Activated CD8-positive, alpha-beta memory T cell treated with anti-CD3 and anti-CD28 coated beads, Interleukin-2, amount 10 ng/mL, durations not matched to agents 7 days and 5 days (primary cell): ENCODE measurements at places on chromosomes 4 and X.

DNA sequence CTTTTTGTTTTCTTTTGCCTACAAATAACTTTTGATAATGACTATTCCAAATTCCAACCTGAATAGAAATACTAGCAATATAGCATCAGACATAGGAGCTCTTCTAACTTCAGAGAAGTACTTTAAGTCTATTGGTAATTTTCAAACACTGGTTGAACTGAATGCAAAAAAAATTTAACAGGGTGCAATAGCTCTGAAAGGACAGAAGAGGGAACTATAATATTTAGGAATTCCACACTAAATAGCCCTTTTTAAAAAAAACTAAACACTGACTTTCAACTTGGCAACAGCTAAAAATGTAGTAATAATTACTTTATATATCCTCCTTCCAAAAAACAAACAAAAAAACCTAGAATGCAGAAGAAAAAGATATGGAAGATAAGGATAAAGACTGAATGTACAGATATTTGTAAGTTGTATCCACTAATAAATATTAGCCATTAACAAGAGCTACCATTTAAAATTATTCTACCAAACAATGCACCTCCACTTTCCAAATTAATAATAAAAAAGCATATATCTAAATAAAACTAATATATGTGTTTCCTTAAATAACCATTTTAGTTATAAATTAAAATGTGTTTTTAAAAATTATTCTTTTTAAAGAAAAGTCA is 81.4 kb downstream of the FBXW7 start:
- no peaks in the 10 kb centered on the region for H3K27me3 ChIP-seq
- H3K27ac ChIP-seq: no peak overlapping the region
- H3K36me3 ChIP-seq: peaks cover 4% of the 10 kb centered on the region
- no peak overlapping the region for H3K4me3 ChIP-seq
- peaks cover 37% of the 10 kb centered on the region for H3K4me1 ChIP-seq
- DNase-seq: no peak

GRCh38 chr4:2080429-2081300 is 21.5 kb downstream of the NAT8L start:
- H3K27ac ChIP-seq: no peak overlapping the region
- H3K4me3 ChIP-seq: no peak overlapping the region
- H3K4me1 ChIP-seq: no peaks in the 10 kb centered on the region
- DNase-seq: no peak

DNA sequence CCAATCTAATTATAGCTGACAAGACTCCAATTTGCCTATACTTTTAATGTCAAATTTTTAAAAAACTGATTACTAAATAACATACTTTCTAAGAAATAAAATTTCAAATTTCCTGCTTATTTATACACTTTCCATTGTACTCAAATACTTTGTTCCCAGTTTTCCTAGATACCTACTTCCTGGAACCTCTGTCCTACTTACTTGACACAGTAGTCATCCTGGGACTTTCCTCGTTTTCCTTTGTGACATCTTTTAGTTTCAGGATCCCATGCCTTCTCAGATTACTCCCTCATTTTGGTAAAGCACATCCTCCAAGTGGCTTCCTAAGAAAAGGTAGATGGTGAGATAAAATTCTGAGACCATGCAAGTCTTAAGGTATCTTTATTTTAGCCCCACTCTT is 13.3 kb upstream of the FAM184B start:
- no peak overlapping the region for H3K27ac ChIP-seq
- H3K4me3 ChIP-seq: no peak overlapping the region
- H3K27me3 ChIP-seq: no peaks in the 10 kb centered on the region
- DNase-seq: no peak

- H3K36me3 ChIP-seq: no peaks in the 10 kb centered on the region
- H3K4me3 ChIP-seq: no peak overlapping the region
- no peak for DNase-seq
- no peak overlapping the region for H3K27ac ChIP-seq
- no peaks in the 10 kb centered on the region for H3K4me1 ChIP-seq
Observed at GRCh38 chr4:150211799-150212445, 133.7 kb downstream of the DCLK2 start.

- no peaks in the 10 kb centered on the region for H3K4me1 ChIP-seq
- H3K36me3 ChIP-seq: no peaks in the 10 kb centered on the region
- no peaks in the 10 kb centered on the region for H3K27me3 ChIP-seq
Observed at GRCh38 chr4:14837860-14838259, 164.4 kb upstream of the CPEB2 start.

DNA sequence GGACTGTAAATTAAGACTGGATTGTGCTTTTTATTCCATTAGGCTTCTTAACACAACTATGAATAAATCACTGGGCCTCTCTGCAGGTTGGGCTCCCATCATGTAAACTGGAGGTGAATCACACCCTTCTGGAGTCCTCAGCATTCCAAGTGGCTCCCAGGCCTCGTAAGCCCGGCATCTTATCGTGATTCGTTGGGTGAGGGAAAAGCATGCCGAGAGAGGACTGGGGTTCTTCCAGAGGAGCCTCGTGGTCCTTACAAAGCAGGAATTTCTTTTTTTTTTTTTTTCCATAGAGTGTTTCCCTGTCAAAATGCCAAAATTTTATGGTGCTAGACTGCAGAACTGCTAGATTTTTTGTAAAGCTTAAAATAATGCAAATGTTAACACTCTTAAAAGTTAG is 20.0 kb downstream of the CLDN22 start:
- DNase-seq: no peak
- peaks cover 11% of the 10 kb centered on the region for H3K27me3 ChIP-seq
- H3K27ac ChIP-seq: no peak overlapping the region
- peaks cover 3% of the 10 kb centered on the region for H3K4me1 ChIP-seq
- no peaks in the 10 kb centered on the region for H3K36me3 ChIP-seq

DNA sequence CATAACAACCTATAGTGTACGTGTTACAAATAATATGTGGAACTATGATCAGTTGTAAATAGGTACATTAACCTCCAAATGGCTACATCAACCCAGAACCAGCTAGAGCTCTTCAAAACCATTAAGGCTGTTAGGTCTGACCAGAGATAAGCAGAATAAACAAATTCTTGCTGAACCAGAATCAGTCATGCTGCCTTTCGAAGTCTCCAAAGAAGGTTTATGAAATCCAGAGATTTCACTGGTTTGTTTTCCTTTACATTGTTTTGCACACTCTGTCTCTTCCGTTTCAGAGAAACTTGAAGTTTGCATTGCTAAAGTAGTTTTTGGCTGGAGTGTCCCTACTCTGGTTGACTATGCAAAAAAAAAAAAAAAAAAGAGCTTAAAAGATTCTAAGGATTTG is 177.3 kb upstream of the SLIT2 start:
- H3K27me3 ChIP-seq: no peaks in the 10 kb centered on the region
- DNase-seq: no peak
- no peak overlapping the region for H3K27ac ChIP-seq
- H3K36me3 ChIP-seq: no peaks in the 10 kb centered on the region

GRCh38 chrX:109902665-109903064 is 100.2 kb upstream of the TMEM164 start:
- H3K4me1 ChIP-seq: no peaks in the 10 kb centered on the region
- no peak overlapping the region for H3K27ac ChIP-seq
- H3K4me3 ChIP-seq: no peak overlapping the region

GRCh38 chr4:145440292-145441007 is 41.2 kb upstream of the SMAD1 start:
- no peaks in the 10 kb centered on the region for H3K36me3 ChIP-seq
- no peak overlapping the region for H3K4me3 ChIP-seq
- no peak for DNase-seq
- H3K4me1 ChIP-seq: no peaks in the 10 kb centered on the region
- H3K27ac ChIP-seq: no peak overlapping the region
- no peaks in the 10 kb centered on the region for H3K27me3 ChIP-seq

DNA sequence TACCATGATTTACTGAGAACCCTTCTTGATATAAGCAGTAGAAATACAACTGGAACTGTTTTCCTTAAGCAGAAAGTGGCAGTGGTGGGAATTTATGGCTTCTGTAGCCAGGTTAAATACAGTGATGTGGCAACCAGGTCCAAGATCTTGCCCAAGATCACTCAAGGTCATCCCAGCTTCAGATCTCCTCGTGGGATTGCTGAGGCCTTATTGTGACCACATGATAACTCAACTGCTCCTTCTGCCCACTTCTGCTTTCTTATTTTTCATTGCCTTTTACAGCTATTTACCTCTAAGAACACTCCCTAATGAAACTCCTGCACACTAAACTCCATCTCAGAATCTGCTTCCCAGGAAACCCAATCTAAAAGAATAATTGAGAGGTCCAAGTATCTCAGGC is 12.4 kb upstream of the CYBB start:
- H3K4me1 ChIP-seq: peaks cover 12% of the 10 kb centered on the region
- H3K36me3 ChIP-seq: no peaks in the 10 kb centered on the region
- DNase-seq: no peak
- H3K27ac ChIP-seq: no peak overlapping the region
- no peak overlapping the region for H3K4me3 ChIP-seq
- H3K27me3 ChIP-seq: no peaks in the 10 kb centered on the region

GRCh38 chrX:120200851-120201250 is 42.4 kb downstream of the RHOXF2 start:
- peaks cover 8% of the 10 kb centered on the region for H3K4me1 ChIP-seq
- H3K27ac ChIP-seq: no peak overlapping the region
- no peaks in the 10 kb centered on the region for H3K36me3 ChIP-seq
- no peaks in the 10 kb centered on the region for H3K27me3 ChIP-seq
- H3K4me3 ChIP-seq: no peak overlapping the region

- H3K36me3 ChIP-seq: peaks cover 8% of the 10 kb centered on the region
- H3K27ac ChIP-seq: no peak overlapping the region
- DNase-seq: no peak
- H3K4me3 ChIP-seq: no peak overlapping the region
- no peaks in the 10 kb centered on the region for H3K4me1 ChIP-seq
Observed at GRCh38 chr4:110134269-110134869, 64.0 kb downstream of the ELOVL6 start.

DNA sequence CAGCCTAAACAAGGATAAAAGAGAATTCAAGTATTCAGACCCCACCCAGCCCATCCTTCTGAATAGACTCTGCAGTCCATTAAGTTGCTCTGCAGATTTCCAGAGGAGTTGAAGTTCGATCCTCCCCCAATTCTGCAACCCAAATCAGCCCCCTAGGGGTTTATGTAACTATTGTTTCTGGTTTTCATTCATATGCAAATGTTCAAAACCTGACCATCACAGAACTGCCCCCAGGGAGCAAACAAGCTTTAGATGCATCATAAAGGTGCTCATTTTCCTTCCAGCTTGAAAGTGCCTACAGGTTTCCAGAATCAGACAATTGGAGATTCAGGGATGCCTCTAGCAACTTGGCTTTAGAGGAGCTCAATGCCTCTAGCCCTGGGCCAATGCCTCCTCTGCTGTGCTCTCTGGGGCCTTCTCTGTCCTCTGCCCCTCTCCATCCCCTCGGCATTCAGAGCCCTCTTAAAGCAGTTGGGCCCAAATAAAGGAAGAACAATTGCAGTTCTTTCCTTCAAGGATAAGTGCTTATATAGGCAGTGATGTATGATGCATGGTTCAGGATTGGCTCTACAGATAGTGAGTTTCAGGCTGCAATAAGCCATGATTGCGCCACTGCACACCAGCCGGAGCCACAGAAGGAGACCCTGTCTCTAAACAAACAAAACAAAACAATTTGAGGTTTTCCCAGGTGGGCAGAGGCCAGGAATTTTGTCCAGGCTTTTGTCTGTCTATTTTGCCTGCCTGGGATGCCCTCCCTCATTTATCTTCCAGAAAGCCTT is 23.5 kb upstream of the SPINK2 start:
- no peak overlapping the region for H3K4me3 ChIP-seq
- H3K36me3 ChIP-seq: no peaks in the 10 kb centered on the region
- no peak overlapping the region for H3K27ac ChIP-seq
- H3K27me3 ChIP-seq: no peaks in the 10 kb centered on the region
- no peaks in the 10 kb centered on the region for H3K4me1 ChIP-seq

DNA sequence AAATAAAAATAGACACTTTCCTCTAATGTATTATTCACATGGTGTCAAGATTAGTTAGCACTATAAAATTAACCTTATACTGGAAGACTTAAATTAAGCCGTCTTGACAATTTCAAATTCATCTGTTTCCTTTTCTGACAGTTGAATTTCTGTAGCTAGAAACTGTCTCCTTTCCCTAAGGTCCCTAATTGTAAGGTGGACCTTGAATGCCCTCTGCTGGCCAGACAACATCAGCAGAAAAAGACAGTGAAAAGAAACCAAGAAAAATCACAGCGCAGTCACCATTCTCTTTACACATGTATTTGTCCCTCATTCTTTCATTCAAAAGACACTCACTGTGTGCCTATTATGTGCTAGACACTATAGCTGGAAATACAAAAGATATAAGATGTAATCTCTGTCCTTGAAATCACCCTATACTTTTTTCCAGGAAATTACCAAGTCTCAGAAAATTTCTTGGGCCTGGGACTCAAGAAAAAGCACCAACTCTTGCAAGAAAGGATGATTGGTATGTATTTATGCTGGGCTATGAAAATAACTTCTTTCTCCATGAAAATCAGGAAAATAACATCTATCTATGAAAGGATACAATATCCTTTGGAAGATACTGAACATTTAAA is 32.7 kb upstream of the AMBN start:
- peaks cover 8% of the 10 kb centered on the region for H3K4me1 ChIP-seq
- H3K27ac ChIP-seq: no peak overlapping the region
- no peaks in the 10 kb centered on the region for H3K36me3 ChIP-seq
- H3K27me3 ChIP-seq: no peaks in the 10 kb centered on the region
- no peak overlapping the region for H3K4me3 ChIP-seq

DNA sequence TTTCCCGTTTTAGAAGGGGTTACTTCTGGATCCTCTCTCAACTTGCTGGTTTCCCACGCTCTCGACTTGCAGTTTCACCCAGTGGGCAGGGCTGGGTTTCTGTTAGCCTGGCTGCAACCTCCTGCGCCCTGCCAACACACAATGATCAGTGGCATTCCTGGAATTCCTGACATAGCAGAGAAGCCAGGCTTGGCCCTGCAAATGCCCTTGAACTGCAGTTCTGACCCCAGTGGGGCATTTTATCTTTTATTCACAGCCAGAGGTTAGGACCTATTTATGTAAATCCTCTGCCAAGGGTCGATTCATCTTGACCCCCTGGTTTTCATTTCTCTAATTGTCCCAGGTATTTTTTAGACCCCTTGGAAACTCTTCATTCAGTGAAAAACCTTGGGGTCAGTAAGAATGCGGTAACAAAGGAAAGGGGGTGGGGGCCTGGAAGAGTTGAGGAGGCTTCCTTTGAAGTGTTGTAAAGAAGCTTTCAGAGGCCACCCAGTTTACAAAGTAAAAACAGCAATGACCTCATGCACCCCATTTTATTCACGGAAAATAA is 217.6 kb downstream of the ZNF674 start:
- DNase-seq: no peak
- H3K4me1 ChIP-seq: peaks cover 6% of the 10 kb centered on the region
- H3K4me3 ChIP-seq: no peak overlapping the region
- no peaks in the 10 kb centered on the region for H3K36me3 ChIP-seq
- H3K27me3 ChIP-seq: peaks cover 3% of the 10 kb centered on the region
- no peak overlapping the region for H3K27ac ChIP-seq

GRCh38 chr4:150582873-150583286 is 929 bp downstream of the MAB21L2 start:
- DNase-seq: no peak
- H3K4me1 ChIP-seq: no peaks in the 10 kb centered on the region
- H3K27me3 ChIP-seq: no peaks in the 10 kb centered on the region
- no peak overlapping the region for H3K27ac ChIP-seq
- H3K4me3 ChIP-seq: no peak overlapping the region
- peaks cover 57% of the 10 kb centered on the region for H3K36me3 ChIP-seq
